ENCODE measurements at places on chromosomes 5 and 9. TPM values are rescaled to one million over a fixed set of nuclear protein-coding genes. Genes with fewer than 3 reads are reported as not detected.
A peak's percentile ranks its signal among the peaks of the same experiment; 100 is the strongest.

DNA sequence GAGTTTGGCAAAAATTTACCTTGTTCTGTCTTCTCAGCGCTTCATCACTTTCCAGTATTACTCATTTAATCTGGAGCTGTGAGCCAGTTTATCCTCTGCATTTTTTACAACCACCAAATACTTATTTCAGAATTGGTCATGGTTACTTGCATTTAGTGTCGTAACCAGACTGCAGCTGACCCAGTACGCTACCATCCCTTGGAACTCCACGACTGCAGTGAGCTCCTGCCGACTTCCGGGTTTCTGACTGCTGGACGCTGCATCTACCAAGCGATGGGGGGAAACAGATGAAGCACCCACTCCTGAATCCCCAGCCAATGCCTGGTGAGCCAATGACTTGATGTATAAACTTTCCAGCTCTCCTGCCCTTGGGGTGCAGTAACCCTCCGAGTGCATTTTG lies 174.4 kb upstream of the PRLR start:
- no peak for DNase-seq

DNA sequence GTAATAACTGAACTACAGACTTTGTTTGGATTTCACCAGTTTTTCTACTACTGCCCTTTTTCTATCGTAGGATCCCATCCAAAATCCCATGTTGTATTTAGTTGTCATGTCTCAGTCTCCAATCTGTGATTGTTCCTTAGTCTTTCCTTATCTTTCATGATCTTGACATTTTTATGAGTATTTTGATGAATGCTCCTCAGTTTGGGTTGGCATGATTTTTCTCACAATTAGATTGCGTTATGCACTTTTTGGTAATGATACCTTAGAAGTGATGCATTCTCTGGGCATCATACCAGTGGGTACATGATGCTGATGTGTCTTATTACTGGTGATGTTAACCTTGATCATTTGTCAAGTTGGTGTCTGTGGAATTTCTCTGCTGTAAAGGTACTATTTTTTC lies 5.7 kb downstream of the SLC22A4 start:
- no peak for DNase-seq

GRCh38 chr9:121650217-121651007 lies 1.0 kb upstream of the DAB2IP start:
- peak; percentile 82 for DNase-seq

Gene CCDC69
- 29.0 TPM for total RNA-seq

DNA sequence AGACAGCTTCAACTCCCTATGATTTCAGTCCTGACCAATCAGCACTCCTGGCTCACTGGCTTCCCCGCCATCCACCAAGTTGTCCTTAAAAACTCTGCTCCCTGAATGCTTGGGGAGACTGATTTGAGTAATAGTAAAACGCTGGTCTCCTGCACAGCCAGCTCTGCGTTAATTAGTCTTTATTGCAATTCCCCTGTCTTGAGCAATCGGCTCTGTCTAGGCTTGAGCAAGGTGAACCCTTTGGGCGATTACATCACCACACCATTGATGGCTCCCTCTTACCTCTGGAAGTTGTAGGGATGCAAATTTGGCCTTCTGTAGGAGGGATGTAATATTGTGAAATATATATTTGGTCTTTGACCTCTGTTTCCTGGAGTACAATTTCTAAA lies 2.9 kb upstream of the SLC23A1 start:
- DNase-seq: no peak

Gene SOX30
- total RNA-seq: 0.28 TPM

Gene PCDHB11
- 0.82 TPM for total RNA-seq

DNA sequence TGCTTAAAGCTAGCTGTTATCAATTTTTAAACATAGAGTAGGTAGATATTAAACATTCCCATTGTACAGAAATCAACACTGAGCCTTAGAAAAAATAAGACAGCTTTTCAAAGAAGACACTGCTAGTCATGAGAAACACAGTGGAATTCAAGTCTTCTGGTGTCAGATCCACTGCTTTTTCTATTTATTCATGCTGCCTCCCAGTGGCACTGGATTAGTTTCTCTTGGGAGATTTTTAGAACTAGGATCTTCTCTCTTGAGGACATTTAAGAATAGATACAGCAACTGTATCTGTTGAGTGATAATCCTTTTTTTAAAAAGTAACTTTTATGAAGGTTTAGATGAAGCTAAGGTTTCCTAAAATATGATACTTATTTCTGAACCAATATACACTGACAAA lies 1635.4 kb upstream of the C9orf72 start:
- no peak for DNase-seq

DNA sequence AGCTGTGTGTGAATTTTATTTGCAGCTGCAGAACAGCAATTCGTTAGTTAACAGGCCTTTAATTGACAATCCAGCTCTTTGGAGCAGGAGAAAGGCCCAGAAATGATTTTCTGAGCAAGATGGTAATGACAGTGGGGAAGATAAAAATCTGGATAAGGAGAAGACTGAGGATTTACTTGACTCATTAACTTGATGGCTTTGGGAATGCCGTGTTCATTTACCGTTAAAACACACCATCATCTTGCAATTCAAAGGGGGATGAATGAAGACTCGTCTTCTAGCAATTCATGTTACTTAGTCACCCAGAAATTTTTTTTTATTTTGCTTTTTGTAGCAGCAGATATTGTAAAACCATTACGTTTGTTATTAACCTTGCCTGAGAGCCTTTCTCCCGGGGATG lies 52.0 kb downstream of the PTTG1 start:
- DNase-seq: no peak

DNA sequence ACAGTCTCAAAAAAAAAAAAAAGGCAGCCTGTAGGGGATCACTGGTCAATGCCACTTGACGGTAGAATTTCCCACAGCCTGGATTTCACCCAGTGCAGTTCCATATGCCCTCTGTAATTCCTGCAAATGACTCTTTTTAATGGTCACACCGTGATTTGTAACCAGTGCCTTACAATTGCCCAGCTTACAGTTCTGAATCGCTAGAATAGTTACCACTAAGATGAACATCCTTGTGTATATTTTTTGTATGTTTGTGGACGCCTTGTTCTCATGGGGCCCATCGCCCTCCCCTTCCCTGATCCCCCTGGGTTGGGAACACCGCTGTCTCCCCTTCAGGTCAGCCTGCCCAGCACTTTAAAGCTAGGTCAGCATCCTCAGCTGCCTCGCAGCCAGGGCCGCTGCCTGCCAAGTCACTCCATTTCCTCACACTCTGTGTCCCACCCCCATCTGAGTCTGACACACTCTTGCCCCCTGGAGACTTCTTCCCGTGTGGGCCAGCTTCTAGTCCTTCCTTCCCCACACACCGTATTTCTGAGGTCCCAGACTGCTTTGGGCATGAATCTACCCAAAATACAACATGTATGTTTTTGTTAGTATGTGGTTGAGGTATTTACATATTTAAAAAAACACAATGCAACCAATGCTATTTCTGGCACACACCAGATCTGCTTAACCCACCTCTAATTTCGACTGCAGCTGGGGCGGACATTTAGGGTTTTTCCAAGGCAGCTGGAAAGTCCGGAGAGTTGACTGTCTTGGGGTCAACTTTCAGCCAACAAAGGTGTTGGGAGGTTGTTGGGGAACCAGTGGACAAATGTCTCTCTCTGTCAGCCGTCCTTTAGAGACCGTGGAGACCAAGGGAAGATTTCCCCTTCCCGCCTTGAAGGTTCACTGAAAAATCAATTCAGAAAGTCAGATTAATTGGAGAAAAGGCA lies 120.5 kb upstream of the NEK6 start:
- no peak for DNase-seq

GRCh38 chr5:67897980-67898379 lies 317.6 kb upstream of the PIK3R1 start:
- no peak for DNase-seq

GRCh38 chr9:19998823-19999455 lies 210.1 kb upstream of the SLC24A2 start:
- DNase-seq: no peak
